ENCODE measurements at places on chromosomes 6 and 20.

GRCh38 chr20:55172310-55173002 is 697.1 kb downstream of the DOK5 start:
- DNase-seq = no peak

GRCh38 chr6:169775321-169775720 is 23.9 kb downstream of the ERMARD start:
- no peak for DNase-seq

- peak; percentile 0 for DNase-seq
Observed at GRCh38 chr6:5174756-5175549, 85.8 kb downstream of the LYRM4 start.

DNA sequence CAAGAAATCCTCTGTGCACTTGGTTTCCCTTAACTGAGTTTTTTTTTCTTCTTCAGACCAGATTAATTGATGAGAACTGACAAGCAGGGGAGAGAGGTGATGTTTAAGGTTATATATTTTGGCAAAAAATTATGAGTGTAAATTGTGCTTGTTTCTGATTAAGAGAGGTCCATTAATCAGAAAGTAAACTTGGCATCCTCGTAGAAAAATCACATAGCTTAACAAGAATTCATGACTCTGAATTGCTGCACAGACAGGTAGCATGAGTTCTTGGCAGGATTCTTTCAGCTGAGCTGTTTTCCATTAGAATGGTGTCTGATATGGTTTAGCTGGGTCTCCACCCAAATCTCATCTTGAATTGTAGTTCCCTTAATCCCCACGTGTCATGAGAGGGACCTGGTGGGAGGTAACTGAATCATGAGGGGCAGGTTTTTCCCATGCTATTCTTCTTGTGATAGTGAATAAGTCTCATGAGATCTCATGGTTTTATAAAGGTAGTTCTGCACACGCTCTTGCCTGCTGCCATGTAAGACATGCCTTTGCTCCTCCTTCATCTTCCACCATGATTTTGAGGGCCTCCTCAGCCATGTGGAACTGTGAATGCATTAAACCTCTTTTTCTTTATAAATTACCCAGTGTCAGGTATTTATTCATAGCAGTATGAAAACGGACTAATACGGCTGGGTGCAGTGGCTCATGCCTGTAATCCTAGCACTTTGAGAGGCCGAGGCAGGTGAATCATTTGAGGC is 34.2 kb upstream of the DDR1 start:
- DNase-seq = no peak

GRCh38 chr6:31651602-31652191 is 764 bp downstream of the BAG6 start:
- no peak for DNase-seq

DNA sequence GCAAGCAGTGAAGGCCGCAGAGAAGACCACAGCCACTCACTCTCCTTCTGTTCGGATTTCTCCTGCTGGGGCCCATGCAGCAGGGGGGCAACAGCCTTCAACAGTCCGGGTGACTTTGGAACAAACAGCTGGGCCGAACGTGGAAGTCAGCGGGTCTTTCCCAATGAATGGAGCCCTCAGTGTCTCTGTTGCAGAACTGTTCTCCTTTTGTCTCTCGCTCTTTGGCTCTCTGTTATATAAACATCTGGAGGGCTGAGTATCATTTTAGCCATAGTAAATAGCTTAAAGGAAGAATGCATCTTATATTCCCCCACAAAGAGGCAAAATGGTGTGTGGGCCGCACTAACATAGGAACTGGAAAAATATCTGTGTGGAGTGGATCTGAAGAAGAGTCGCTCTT is 136.7 kb upstream of the RALGAPA2 start:
- DNase-seq = no peak

GRCh38 chr20:4508773-4509172 is 212.9 kb upstream of the PRND start:
- no peak for DNase-seq

- no peak for DNase-seq
Observed at GRCh38 chr6:137121401-137121997, 51.9 kb downstream of the IL22RA2 start.

DNA sequence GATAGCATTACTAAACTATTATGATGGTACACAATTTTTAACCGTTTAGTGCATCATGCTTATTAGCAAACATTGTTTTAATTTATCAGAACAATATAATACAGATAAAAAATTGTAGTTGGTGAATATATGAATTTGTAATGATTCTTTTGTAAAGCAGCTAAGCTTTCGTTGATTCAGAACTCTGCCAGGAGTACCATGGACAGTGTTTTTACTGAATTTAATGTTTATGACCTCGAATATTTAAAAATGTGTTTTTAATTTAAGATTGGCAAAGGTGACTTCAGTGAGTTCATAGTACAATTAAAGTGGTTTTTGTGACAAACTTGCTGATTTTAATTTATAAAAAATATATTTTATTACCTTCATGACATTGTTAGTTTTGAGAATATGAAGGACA is 10.0 kb downstream of the AFDN start:
- no peak for DNase-seq

DNA sequence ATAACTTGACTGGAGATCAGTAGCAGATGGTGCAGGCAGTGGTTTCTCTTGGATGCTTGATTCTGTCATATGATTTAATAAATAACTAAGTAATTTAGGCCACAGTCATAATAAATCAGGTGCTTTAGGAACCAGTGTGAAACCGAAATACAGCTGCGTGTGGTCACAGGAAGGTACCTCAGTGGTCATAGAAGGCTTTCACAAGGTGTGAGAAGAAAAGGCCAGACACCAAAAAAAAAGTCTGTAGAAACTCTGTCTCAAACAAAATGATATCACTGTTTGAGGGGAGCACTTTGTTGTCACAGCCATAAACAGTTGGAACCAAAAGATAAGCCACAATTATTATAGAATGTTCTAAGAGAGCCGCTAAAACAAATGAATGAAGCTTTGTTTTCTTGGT is 56.5 kb downstream of the ARMC2 start:
- peak; percentile 69 for DNase-seq

- no peak for DNase-seq
Observed at GRCh38 chr6:37607944-37608343, 89.7 kb downstream of the MDGA1 start.

GRCh38 chr20:31815408-31816188 is 3.6 kb upstream of the MYLK2 start:
- no peak for DNase-seq

DNA sequence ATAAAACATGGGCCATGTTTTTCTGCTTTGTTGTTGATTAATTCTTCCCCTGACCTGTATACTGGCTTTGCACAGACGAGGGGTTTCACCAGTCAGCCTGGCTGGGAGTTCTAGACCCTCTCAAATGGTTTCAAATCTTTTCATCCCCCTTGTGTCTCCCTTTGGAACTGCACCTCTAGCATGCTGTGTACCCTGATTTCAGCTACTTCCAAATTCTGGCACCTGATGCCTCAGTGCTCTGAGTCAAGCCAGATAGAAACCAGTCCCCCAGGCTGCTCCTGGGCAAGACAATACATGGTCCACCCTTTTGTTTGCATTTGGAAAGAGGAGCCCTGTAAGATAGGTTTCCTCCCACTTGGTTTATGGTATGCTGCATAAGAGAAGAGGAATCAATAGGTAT is 290.2 kb downstream of the BTBD3 start:
- no peak for DNase-seq

- no peak for DNase-seq
Observed at GRCh38 chr6:170166511-170167122, 124.3 kb downstream of the DLL1 start.

GRCh38 chr6:47029865-47030561 is 12.1 kb downstream of the ADGRF1 start:
- no peak for DNase-seq

DNA sequence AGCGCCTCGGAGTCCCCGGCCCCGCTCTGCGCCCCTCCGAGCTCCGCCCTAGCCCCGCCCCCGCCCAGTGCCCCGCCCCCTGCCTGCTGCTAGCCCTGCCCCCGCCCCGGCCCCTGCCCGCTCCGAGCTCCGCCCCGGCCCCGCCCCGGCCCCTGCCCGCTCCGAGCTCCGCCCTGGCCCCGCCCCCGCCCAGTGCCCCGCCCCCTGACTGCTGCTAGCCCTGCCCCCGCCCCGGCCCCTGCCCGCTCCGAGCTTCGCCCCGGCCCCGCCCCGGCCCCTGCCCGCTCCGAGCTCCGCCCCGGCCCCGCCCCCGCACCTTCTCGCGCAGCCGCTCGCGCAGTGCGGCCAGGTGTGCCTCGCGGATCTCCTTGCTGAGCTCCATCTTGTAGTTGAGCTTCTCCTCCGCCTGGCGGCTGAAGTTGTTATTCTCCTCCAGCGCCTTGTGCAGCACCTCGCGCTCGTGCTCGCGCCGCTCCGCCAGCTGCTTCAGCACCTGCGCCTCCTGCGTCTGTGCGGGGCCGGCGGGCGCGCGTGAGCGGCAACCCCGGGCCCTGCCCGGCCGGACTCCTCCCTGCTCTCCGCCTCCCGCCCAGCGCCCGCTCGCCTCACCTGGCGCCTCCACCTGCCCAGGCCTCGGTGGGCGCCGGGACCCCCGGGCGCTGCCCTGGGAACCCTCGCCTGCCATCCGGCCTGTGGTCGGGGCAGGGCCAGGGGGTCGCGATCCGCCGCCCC is 11.3 kb downstream of the STMN3 start:
- peak; percentile 88 for DNase-seq

DNA sequence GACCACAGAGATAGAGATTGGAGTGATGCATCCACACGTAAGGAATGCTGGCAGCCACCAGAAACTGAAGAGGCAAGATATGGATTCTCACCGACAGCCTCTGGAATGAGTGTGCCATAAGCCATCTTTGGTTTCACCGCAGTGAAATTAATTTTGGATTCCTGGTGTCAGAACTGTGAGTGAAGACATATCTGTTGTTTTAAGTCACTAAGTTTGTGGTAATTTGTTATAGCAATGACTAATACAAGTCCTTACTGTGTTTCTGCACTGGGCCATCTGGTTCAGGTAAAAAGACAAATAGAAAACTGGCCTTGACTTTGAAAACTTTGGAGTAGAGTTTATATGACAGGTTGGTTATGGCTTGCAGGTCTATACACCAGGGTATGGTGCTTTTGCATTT is 261.9 kb downstream of the PHF3 start:
- DNase-seq = no peak

DNA sequence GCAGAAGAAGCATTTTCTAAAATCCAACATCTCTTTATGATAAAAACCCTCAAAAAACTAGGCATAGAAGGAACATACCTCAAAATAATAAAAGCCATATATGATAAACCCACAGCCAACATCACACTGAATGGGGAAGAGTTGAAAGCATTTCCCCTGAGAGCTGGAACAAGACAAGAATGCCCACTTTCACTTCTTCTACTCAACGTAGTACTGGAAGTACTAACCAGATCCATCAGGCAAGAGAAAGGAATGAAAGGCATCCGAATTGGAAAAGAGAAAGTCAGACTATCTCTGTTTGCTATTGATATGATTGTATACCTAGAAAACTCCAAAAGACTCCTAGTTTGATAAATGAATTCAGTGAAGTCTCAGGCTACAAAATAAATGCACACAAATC is 7.9 kb upstream of the CDK19 start:
- no peak for DNase-seq

- peak; percentile 19 for DNase-seq
Observed at GRCh38 chr20:36092398-36093024, 62.0 kb upstream of the EPB41L1 start.

DNA sequence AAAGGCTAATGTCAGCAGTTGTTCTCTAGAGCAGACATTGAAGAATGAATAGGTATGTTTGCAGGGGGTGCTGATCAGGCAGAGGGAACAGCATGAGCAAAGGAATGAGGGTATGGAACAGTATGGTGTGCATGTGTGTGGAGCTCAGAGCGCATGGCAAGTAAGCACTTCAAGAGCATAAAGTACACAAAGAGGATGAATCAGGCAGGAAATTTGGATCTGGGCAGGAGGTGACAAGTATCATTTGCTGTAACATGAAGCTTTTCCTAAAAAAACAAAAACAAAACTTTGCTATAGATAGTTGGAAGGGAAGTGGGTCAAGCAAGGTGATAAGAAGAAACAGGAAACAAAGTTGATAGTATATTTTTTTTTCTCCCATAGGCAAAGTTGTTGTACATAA is 746.8 kb downstream of the HDGFL1 start:
- DNase-seq = no peak

DNA sequence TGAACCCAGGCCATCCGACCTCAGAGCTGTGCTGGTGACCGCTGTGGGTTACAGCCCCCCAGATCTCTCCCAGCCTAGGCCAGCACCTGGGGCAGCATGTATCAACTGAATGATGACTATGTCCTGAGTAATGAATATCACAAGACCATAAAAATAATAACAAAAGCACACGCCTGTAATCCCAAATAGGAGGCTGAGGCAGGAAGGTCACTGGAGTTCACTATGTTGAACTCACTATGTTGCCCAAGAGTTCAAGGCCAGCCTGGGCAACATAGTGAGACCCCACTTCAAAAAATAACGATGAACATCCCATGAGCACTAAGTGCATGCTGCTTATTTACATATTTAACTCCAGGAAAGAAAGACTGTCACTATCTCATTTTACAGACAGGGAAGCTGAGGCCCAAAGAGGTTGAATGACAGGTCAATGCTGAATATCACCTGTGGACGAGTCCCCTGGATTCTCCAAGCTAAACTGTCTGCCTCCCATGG is 92.3 kb downstream of the NFATC2 start:
- DNase-seq = no peak

GRCh38 chr6:27888566-27888965 is 23.6 kb downstream of the OR2B2 start:
- DNase-seq = no peak

DNA sequence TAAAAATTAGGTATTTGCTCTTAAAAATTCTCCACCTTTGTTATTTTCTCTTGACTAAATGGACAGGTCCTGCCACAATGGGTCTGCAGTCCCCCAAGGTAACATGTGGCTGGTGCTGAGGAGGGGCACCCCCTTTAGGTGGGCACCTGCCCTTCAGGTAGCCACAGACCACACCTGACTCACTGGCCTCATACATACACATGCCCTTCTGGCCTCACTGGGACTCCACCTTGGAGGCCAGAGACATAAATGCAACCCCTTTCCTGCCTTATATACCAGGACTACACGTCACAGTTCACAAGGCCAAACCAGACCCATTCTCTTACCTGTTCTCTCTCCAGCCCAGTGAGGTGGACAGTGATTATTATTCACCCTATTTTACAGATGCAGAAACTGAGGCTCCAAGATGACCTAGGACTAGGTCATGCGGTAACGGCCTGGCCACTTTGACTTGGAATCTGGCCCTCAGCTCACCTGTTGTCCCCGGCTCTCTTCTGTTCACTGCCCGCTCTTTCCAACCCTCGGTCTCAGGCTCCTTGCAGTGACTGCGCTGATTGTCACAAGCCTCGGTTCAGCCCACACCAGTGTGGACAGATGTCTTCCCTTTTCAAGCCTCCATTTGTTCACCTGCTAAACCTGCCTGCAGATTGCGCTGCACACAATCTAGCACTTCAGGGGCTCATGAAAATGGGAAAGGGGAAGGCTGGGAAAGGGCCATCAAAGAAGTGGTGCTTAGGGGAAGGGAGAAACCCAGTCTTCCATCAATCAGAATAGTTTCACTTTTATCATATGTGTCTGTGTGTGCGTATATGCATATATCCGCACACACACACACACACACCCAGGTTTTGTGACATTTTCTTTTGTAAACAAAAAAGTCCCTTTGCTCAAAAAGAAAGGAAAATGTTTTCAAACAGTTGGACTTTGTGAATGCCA is 121.7 kb downstream of the BCAS1 start:
- no peak for DNase-seq

All from immature natural killer cell (primary cell).